ENCODE measurements at places on chromosomes 4 and X.

- no peak for DNase-seq
These were observed 360.0 kb downstream of the GALNTL6 start for GRCh38 chr4:172173206-172173605.

- no peak for DNase-seq
These were observed 20.2 kb upstream of the MAP3K15 start for GRCh38 chrX:19535476-19535875.

- DNase-seq, result peak; percentile 16
These were observed 133.1 kb downstream of the AKAP4 start for GRCh38 chrX:50067435-50068284.

GRCh38 chrX:27590044-27590443 is at the start of gene DCAF8L2:
Gene DCAF8L2 (plus strand): TSS chrX:27590344. CDS start chrX:27746896, 156,552 bp downstream.
- no peak for DNase-seq

DNA sequence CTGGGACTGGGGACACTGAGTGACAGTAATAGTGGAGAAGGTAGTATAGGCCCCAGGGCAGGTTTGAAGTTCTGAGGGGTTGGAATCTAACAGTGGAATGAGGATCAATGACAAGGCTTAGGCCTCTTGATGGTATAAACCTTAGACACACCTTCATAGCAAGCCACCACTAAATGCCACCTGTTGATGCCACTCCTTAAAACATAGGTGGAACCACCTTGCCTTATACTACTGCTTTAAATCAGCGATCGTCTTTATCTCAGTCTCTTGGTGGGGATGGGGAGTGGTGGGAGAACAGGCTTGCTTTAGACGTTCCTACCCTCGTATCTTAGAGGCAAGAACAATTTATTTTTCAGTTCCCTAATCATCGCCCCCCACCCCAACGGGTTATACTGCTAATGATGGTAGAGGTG is 1.2 kb downstream of the RAB33B start:
- DNase-seq, result no peak

GRCh38 chr4:80422727-80423404 is 87.3 kb downstream of the CFAP299 start:
- no peak for DNase-seq

DNA sequence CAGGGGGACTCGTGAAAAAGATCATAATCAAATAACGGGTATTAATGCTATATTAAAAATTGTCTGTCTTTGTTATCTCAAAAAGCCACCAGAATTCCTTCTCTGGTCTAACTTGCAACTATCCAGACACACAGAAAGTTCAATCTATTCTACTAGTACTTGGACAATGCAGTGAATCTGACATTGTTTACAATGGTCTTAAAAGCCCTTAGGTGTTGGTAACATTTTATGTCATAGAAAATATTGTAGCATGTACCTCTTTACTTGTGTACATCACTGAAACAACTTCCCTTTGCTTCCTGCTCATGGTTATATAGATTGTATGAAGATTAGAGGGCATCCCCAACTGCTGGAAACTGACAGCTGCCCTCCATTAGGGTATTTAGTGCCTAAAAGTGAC is 71.1 kb upstream of the PPP3CA start:
- DNase-seq, result no peak

GRCh38 chrX:108025954-108026600 is 18.8 kb upstream of the VSIG1 start:
- no peak for DNase-seq

DNA sequence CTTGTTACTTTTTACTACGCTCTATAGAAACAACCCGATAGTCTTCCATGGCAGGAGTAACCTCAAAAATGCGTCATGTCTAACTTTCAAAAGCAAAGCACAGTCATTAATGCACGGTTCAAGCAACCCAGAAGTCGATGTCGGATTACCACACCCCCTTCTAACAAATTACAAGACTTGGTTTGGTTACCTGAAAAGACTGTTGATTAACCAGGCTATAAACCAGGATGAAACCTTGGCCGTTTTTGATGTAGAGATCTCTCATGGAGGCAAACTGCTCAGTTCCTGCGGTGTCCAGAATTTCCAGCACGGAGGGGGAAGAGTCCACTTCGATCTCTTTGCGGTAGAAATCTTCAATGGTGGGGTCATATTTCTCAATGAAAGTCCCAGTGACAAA is 2.4 kb downstream of the RAP2C start:
- no peak for DNase-seq

GRCh38 chr4:24837336-24837735 is 42.0 kb downstream of the SOD3 start:
- DNase-seq, result no peak

DNA sequence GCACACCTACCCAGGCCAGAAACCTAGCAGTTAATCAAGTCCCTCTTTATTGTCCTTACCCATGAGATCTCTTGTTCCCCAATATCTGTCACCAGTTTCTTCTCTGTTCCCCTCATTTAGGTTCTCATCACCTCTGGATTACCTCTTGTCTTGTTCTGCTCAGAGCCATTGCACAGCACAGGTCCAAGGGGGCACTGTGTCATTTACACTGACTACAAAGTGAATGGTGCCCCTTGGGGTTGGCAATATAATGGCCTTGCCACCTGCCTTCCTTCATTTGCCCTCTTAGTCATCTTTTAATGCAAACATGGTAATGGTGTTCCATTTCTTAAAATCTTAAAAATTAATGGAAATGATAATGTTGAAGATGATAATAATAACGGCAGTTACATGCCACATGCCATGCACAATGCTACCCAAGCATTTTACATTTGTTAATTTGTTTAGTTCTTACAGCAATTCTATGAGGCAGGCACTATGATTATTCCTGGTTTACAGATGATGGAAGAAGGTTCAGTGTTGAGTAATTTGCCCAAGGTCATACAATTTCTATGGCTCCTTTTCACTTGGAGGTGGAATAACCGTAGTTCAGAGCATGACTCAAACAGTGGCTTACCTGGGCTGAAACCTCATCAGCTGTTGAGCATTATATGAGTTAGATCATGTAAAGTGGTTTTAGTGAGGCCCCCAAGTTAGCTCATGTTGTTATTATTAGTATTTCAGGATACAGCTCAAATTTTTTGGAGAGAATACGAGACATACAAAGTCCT is 117.9 kb downstream of the RASL11B start:
- no peak for DNase-seq

DNA sequence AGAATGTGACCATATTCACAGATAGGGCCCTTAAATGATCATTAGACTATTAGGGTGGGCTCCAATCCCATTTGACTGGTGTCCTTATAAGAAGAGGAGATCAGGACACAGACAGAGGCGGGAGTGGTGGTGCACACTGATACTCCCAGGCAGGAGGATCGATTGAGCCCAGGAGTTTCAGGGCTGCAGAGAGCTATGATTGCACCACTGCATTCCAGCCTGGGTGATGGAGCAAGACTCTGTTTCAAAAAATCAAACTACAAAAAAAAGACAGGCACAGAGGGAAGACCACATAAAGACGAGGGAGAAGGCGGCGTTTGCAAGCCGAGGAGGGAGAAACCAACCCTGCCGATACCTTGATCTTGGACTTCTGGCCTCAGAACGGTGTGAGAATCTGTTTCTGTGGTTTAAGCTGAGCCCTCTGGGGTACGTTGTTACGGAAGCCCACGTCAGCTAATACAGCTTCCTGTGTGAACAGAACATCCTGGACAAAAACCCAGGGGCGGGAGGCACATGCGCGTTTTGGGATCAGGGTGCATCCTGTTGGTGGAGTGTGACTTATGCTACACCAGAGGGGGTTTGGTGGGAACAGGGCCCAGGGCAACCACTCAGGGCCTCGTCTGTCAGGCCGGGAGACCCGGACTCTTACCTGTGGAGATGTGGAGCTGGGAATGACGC is 211.8 kb upstream of the PSAPL1 start:
- no peak for DNase-seq

GRCh38 chr4:63063760-63064159 is 1345.5 kb downstream of the TECRL start:
- DNase-seq, result no peak
